ENCODE measurements at places on chromosomes 1 and 21.

DNA sequence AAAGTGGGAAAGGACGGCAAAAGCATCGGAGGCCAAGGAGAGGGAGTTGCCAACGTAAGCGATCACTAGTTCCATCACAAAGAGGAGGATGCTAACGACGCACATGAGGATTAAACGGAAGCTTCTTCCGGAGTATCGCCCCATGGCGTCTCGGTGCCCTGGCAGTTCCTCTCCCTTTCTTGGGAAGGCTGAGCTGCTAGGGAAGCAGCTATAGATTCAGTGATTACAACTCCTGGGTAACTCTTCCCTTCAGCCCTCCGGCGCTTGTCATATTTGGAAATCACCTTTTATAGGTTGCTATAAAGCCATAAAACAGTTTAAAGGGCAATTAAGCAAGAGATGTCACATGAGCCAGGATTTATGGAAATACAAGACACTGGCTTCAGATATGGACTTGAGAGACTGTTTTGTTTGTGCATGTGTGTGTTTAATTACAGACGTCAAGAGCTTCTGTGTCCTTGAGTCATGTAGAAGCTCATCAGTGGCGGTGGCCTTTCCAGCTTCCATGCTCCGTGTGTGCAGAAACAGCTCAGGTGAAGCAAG lies 30.6 kb upstream of the SLC30A10 start:
- H3K27me3 ChIP-seq = no peaks in the 10 kb centered on the region
- H3K4me1 ChIP-seq = no peaks in the 10 kb centered on the region
- no peak overlapping the region for H3K27ac ChIP-seq

DNA sequence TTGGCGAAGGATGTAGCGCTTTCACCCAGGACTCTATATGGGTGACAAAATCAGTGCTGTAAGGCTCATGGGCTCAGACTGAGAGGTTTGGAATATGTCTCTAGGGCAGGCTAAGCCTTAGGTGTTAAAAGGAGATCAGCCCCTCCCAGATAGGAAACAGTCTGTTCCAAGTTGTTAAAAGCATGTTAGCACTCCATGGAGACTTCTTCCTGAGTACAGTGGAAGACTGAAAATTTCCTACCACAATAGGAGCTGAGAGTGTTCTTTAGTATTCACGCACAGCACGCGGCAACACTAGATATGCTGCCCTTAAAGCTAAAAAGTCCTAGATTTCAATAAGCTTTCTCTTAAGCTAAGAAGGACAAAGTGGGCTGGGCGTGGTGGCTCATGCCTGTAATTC lies 122.1 kb downstream of the TRABD2B start:
- H3K36me3 ChIP-seq = no peaks in the 10 kb centered on the region
- no peak for DNase-seq
- H3K4me3 ChIP-seq = no peak overlapping the region
- no peaks in the 10 kb centered on the region for H3K4me1 ChIP-seq

- H3K36me3 ChIP-seq = no peaks in the 10 kb centered on the region
- no peak overlapping the region for H3K4me3 ChIP-seq
- no peaks in the 10 kb centered on the region for H3K4me1 ChIP-seq
- no peak overlapping the region for H3K27ac ChIP-seq
These were observed 9.5 kb upstream of the PADI3 start for GRCh38 chr1:17239420-17239819.

GRCh38 chr1:36133484-36133883 lies 8.5 kb upstream of the COL8A2 start:
- H3K4me1 ChIP-seq = peaks cover 4% of the 10 kb centered on the region
- H3K36me3 ChIP-seq = peaks cover 3% of the 10 kb centered on the region
- no peaks in the 10 kb centered on the region for H3K27me3 ChIP-seq

GRCh38 chr1:53084589-53084971 lies 22.6 kb downstream of the PODN start:
- H3K4me1 ChIP-seq = no peaks in the 10 kb centered on the region
- no peak overlapping the region for H3K27ac ChIP-seq
- no peaks in the 10 kb centered on the region for H3K36me3 ChIP-seq
- H3K4me3 ChIP-seq = no peak overlapping the region
- H3K27me3 ChIP-seq = no peaks in the 10 kb centered on the region
- no peak for DNase-seq

DNA sequence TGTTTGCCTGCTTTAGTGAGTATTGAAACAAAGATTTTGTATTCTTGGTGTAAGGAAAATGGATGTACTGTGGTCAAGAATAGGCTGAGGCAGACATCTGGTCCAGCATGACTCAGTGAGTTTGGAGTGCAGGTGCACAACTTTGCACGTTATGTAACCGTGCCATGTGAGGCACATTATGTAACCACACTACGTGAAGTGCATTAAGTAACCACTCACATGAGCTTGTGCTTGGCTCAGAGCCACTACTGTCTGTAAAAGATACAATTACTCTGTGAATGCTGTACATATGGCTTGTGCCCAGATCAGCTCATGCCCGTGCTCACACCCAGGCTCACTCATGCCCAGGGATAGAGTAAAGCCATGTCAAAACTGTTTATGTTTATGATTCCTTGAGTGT lies 216.8 kb downstream of the CTH start:
- no peaks in the 10 kb centered on the region for H3K4me1 ChIP-seq
- H3K4me3 ChIP-seq = no peak overlapping the region
- H3K27me3 ChIP-seq = no peaks in the 10 kb centered on the region
- H3K36me3 ChIP-seq = no peaks in the 10 kb centered on the region

GRCh38 chr1:94808669-94809068 lies 11.5 kb upstream of the SLC44A3 start:
- H3K4me3 ChIP-seq = no peak overlapping the region
- H3K36me3 ChIP-seq = no peaks in the 10 kb centered on the region
- no peak for DNase-seq
- H3K27ac ChIP-seq = no peak overlapping the region
- peaks cover 4% of the 10 kb centered on the region for H3K4me1 ChIP-seq

- no peak overlapping the region for H3K4me3 ChIP-seq
- H3K36me3 ChIP-seq = no peaks in the 10 kb centered on the region
- no peak overlapping the region for H3K27ac ChIP-seq
- peaks cover 3% of the 10 kb centered on the region for H3K4me1 ChIP-seq
These were observed 12.1 kb downstream of the ERG start for GRCh38 chr21:38486221-38486620.

- no peak for DNase-seq
- H3K4me1 ChIP-seq = peaks cover 30% of the 10 kb centered on the region
- H3K36me3 ChIP-seq = peaks cover 12% of the 10 kb centered on the region
- H3K27ac ChIP-seq = peak overlapping the region; percentile 55
- H3K27me3 ChIP-seq = no peaks in the 10 kb centered on the region
- H3K4me3 ChIP-seq = no peak overlapping the region
These were observed 7.9 kb downstream of the WASF2 start for GRCh38 chr1:27481994-27482620.

DNA sequence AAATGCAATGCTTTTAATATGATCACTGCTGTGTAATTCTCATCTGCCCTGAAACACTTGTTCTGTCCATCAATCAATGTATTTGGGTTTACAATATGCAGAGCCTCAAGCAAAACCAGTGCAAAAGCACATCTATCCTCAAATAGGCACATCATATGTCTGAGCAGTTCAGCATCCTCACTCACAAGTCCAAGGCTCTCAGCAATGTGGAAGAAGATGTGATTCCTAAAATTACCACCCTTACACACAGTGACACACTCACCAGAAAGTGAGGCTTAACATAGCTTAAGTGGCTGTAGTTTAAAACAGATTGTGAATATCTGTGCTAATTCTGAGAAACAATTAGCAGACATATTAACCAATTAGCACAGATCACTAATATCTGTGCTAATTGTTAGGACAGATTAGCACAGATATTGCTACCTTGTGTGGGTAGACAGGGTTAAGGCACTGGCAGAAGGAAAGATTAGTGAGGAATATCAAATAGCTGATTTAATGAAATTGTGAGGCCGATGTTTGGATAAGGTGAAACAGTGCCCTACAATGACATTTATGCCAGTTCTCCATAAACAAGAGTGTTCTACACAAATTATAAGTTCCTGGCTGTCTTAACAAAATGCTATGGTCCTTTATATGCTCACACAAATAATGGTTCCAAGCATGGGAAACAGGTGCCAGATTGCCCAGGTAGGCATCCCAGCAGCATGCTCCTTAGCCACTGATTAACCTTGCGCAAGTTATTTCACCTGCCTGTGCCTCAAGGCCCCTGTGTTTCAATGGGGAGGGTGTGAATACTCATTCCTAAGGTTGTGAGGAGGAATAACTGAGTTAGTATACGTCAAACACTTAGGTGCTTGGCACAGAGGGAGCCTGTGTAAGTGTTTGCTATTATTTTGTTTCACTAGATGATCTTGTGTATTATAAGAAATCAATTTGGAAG lies 41.7 kb downstream of the MRPL39 start:
- H3K4me1 ChIP-seq = peaks cover 50% of the 10 kb centered on the region
- peak overlapping the region; percentile 97 for H3K27ac ChIP-seq
- peak overlapping the region; percentile 96 for H3K4me3 ChIP-seq
- peaks cover 95% of the 10 kb centered on the region for H3K36me3 ChIP-seq
- no peak for DNase-seq

GRCh38 chr1:228348708-228349467 lies 57.7 kb downstream of the TRIM11 start:
- no peak overlapping the region for H3K27ac ChIP-seq
- H3K27me3 ChIP-seq = no peaks in the 10 kb centered on the region
- no peaks in the 10 kb centered on the region for H3K4me1 ChIP-seq
- peaks cover 4% of the 10 kb centered on the region for H3K36me3 ChIP-seq
- DNase-seq = no peak

- no peak overlapping the region for H3K27ac ChIP-seq
- no peak for DNase-seq
- no peak overlapping the region for H3K4me3 ChIP-seq
- no peaks in the 10 kb centered on the region for H3K4me1 ChIP-seq
These were observed 11.2 kb downstream of the DDAH1 start for GRCh38 chr1:85453640-85454194.

GRCh38 chr1:70042090-70042731 lies 163.2 kb downstream of the LRRC40 start:
- no peaks in the 10 kb centered on the region for H3K36me3 ChIP-seq
- H3K4me3 ChIP-seq = no peak overlapping the region
- no peak overlapping the region for H3K27ac ChIP-seq
- peaks cover 4% of the 10 kb centered on the region for H3K27me3 ChIP-seq
- no peak for DNase-seq
